ENCODE measurements at places on chromosomes 11 and 22.

GRCh38 chr11:112541140-112542046 is 280.7 kb upstream of the PLET1 start:
- peak; percentile 51 for DNase-seq

- no peak for DNase-seq
Observed at GRCh38 chr11:75189911-75190310, 39.0 kb downstream of the SLCO2B1 start.

- DNase-seq: peak; percentile 5
Observed at GRCh38 chr11:1168721-1169161, 11.0 kb downstream of the MUC5AC start.

DNA sequence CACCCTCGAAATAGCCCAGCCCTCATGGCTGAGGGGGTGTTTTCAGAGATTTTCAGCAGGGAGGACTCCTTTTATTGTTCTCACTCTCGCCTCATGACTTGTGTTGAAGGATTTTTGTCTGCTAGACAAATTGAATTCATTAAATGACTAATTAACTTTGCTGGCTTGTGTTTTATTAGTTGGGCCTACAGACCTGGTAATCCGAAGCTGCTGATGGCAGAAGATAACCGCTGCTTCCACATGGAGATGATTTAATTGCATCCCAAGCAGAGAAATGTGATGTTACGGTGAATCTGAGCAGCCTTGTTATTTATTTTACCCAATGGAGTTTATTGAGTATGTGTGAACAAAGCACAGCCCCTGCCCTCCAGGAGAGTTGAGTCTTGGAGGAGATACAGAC is 40.5 kb upstream of the CDON start:
- no peak for DNase-seq

GRCh38 chr11:46290598-46291309 is 13.3 kb downstream of the CREB3L1 start:
- DNase-seq: peak; percentile 94

DNA sequence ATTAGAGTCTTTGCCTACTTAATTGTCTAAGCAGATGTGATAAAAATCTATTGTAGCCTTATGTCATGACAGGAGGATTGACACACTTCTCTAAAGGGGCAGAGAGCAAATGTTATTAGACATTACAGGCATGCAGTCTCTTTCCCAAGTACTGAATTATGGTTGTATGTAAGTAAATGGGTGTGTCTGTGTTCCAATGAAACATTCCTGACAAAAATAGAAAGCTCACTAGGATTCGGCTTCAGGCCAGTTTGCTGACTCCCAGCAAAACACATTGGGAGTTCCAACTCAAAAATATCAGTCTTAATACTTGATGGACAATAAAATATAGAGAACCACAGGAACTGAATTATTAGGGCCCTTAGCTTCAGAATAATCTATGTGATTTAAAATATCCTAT is 1480.4 kb downstream of the FAM181B start:
- no peak for DNase-seq

- peak; percentile 20 for DNase-seq
Observed at GRCh38 chr11:132556316-132556715, 976.0 kb downstream of the OPCML start.

- peak; percentile 68 for DNase-seq
Observed at GRCh38 chr11:132777067-132777975, 755.0 kb downstream of the OPCML start.

- no peak for DNase-seq
Observed at GRCh38 chr11:110367571-110367970, 62.2 kb upstream of the FDX1 start.

DNA sequence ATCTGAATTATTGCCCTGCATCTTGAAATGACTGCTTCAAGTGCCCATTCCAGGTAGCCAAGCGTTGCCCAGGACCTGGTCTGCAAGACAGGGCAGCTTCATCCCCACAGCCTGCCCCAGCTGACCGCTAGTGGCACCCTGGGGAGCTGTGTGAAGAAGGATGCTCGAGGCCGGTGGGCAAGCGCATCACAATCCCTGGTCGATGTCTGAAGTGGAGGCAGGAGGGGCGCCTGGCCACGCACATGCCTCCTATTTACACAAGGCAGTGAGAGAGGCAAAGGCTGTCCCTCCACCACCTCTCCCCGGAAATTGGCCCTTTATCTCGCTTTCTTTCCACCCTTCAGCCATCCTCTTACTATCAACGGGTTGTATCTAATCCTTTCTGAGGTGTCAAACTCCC is 28.1 kb upstream of the PHF21A start:
- DNase-seq: peak; percentile 27

DNA sequence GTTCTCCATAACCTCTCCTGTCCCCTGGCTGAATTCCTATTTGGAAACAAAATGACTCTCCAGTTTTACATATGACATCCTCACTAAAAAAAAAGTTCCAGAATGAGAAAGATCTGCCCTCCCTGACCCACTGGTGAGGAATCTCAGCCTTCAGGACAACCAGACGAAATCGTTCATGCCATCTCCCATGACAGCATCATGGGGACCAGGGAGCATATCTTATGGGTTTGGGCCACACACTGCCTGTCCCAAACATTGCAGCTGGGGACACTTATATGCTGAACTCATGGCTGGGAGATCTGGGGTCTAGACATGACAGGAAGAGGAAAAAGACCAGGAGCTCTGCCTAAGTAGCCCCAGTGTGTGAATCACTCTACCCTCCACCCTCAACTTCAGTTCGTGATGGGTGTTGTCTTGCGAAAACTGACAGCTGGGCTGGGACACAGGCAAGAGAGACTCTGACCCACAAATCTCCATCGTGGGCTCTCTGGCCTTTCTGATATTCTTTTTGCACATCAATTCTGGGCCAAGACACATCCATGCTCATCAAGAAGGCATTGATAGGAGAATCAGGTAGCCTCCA is 102.0 kb downstream of the ZNF280B start:
- no peak for DNase-seq

DNA sequence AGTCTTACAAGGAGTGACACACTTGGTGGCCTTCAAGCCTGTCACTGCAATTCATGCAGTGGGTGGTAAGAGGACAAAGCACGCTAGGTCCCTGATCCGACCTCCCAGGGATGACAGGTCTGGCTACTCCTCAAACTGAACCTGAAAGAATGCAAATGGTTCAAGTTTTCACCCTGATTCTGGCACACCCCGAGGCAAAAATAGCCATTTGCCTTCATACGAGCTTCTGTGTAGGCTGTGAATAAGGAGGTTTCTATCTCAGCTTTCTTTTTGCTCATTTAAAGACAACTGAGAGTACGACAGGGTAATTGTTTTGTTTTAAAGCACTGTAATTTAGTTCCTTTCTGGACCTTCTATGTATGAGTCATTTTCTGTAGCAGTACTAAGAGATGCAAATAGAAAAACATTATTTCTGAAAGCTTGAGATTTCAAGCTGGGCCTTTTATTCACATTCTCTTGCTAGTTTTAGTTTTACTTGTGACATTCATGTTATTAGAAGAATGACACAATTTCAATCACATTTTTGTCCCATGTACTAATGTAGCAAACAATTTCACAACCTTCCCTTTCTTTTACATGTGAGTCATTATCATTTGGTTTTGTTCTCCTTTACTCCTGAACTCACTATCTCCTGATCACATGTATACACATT is 56.6 kb upstream of the FDX1 start:
- no peak for DNase-seq

GRCh38 chr22:35266277-35266676 is 9.0 kb downstream of the HMGXB4 start:
- DNase-seq: no peak

- no peak for DNase-seq
Observed at GRCh38 chr22:17655289-17655688, 16.7 kb downstream of the BCL2L13 start.

DNA sequence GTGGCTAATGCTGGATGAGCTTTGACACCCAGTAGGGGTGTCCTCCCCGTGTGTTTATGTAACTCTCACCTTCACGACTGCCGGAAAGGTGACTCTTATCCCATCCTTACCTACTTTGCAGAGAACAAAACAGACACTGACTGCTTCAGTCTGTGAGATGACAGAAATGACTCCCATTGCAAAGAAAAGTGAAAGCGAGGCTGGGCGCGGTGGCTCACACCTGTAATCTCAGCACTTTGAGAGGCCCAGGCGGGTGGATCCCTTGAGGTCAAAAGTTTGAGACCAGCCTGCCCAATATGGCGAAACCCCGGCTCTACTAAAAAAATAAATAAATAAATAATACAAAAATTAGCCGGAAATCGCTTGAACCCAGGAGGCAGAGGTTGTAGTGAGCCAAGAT is 106.4 kb upstream of the ANO1 start:
- no peak for DNase-seq

GRCh38 chr11:75891947-75892739 is 77.1 kb downstream of the UVRAG start:
- DNase-seq: no peak

DNA sequence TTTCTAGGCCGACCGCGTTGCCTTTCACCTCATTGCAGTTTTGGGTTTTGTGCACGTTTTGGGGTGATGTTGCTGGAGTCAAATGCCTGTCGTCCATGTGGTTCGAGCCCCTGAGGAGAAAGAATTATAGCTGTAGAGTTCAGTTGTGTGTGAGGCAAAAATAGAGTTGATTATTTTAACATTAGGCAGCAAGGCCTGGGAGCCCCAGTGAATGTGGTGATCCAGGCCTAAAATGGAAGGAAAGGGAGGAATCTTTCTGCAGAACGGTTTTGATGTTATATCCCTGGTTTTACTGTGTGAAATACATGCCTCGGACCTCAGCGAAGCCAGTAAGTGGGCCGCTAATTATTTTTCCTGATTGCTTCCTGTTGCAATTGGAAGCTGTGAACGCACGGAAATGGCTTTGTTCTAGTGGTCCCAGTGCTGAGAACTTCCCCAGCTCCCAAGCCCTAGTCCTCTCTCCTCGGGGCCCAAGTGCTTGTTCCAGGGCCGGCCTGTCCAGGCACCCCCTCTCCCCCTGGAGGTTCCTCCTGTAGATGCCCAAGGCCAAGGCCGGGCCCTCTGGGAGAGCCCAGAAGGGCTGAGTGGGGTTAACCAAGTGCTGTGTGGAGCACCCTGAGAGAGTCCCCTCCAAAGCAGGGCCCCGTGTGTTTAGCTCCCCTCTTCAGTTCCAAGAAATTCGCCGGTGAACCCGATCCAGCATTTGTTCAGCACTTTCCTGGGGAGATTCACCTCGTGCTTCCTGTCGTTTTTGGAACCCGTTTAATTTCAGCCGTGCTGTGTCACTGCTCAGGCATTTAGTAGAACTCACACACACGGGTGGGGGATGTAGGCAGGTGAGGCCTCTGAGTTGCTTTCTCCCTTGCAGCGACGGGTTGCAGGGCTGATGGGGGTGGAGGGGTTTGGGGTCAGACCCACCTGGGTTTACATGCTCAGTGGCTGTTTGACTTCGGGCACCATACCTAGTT is 2.1 kb downstream of the LRP5 start:
- peak; percentile 79 for DNase-seq

GRCh38 chr11:7527029-7527428 is 13.2 kb downstream of the PPFIBP2 start:
- DNase-seq: no peak
